ENCODE measurements at places on chromosomes 12 and 14.

DNA sequence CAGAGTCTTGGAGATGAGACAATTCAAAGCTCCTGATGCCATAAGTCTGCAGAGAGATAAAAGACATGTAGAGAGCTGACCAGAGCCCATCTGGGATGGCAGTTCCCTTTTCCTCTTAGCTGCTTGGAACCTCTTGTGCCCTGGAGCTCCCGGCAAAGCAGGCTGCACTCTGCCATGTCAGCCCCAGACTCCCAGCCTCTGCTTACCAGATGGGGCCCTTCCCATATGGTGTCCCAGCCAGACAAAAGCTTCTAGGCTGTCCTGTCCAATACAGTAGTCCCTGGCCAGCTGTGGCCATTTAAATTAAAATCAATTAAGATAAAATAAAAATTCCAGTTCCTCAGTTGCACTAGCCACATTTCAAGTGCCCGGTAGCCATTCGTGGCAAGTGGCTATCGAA, 303.9 kb downstream of the TTC6 start:
- DNase-seq: no peak

DNA sequence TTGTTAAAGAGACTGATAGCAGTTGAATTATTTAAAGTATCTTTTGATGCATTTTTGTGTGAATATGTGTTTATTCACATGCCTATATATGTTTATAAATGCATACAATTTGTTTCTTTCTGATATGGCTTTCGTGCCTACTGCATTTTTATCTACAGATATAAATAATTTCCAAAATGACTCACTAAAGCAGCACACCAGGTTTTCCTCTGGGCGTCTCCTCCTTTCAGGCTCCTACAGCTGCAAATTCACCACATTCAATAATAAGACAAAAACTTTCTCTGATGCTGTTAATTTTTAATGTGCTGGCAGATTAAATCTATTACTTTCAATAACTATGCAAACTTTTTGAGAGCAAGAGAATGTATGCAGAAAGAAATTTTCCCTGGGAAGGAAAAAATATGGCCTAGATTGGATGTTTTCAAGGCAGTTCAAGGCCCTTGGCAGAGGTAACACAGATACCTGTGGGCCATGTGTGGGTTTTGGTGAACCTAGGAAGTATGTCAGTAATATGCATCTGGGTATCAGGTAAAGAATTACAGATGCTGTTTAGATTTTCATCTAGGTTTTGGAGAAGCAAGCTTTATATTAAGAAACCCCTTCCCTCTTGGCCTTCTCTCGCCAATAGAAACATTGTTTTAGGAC, 381.8 kb downstream of the EGLN3 start:
- no peak for DNase-seq

GRCh38 chr12:77256956-77257355, 191.6 kb upstream of the E2F7 start:
- DNase-seq: no peak

DNA sequence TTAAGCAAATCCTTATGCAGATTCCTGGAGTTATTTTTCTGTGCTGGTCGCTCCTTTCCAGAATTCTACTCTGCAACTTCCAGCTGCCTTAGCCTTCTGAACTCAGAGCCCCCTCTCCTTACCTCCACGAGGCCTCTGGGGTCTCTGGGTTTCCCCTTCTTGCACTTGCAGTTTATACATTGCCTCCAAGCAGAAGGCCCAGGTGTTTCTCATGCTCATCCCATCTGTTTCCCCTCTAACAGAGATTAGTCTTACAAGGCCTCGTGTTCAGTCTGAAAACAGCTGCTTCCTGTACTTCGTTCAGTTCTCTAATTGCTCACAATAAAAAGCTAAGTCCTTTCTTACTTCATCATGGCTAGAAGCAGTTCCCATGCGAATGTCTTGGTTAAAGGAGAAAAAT, 134.4 kb upstream of the FGD4 start:
- no peak for DNase-seq

DNA sequence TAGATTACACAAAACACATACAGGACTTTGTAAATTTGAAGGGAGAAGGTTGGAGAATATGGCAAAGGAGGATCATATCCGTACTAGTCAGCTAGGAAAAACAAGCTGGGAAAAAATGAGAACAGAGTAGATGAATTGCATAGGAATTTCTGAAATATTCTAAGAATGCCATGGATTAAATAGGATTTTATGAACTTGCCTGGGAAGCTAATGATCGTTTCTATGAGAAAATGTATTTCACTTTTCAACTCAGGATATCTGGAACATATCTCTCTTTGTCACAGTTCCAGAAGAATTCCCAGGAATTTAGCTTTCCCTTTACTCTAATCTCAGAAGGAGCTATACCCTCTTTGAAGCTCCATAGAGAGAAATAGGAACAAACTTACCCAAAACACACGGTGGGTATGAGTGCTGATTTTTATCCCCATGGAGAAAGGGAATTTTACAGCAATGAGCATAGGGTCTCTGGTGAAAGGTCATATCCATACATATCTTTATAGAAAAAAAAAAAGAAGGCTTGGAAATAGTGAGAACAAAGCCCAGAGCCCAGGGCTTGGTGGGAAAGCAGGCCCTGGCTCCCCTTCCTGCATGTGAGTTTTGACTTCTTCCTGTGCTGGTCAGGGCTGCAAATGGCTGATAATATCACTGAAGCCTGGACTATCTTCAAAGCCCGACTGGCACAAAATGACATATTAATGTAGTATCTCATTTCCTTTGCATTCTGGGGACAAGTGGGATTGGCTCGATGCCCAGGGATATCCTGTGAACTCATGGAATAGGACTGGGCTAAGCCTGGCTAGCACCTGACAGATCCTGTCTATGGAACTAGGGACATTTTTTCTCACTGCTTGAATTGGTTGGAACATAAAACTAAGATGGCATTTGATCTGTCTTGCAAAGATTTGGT, 136.3 kb downstream of the AEBP2 start:
- no peak for DNase-seq

GRCh38 chr12:89523843-89524540, 604 bp downstream of the GALNT4 start:
- no peak for DNase-seq

DNA sequence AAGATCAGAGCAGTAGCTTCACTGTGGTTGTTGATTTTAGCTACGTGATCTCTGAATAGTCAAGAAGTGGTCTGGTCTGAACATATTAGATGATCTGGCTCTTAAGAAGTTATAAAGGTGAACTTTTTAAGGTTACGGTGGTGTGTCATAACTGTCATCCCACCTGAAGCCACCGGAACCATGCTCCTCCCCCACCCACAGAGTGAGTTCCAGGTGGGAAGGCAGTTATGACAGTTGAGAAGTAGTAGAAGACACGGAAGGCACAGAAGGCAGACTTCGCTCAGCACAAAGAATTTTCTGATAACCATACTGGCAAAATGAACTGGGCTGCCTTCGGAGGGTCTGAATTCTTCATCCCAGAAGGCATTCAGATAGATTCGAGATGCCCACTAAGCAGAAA, 90.0 kb upstream of the RIC8B start:
- no peak for DNase-seq

GRCh38 chr12:41950455-41950854, 194.2 kb downstream of the GXYLT1 start:
- DNase-seq: no peak

- no peak for DNase-seq
These were observed 1293.6 kb downstream of the AACS start for GRCh38 chr12:126358806-126359205.

- no peak for DNase-seq
These were observed 23.5 kb downstream of the FZD10 start for GRCh38 chr12:130185455-130186391.

DNA sequence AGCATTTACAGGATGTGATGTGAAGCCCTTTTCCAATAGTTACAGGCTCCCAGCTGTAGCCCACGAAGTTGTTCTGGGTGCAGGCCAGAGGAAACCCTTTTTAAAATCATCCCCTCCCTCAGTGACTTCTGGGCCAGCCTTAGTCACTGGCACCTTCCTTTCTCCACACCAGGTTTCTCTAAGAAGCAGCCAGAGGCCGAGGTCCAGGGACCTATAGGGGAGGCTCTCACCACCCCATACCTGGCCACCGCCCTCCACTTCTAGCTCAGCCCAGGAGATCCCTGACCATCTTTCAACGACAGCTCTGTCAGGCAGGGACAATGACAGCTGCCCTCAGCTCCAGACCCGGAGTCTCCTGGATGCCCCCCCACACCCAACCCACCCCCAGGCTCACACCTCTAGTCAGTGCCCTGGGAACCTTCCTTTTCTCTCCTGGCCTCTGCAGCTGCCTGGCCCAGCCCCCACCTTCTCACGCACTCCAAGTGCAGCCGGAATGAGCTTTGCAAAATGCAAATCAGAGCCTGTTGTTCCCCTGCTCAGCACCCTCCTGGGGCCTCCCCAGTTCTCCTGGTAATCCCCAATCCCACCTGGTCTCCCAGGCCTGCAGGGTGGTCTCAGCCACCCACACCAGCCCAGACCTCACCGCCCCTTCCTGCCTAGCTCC, 46.7 kb downstream of the TESC start:
- no peak for DNase-seq

- no peak for DNase-seq
These were observed 408.9 kb downstream of the NAV3 start for GRCh38 chr12:78239544-78239943.

- no peak for DNase-seq
These were observed 4.8 kb downstream of the TULP3 start for GRCh38 chr12:2895511-2895910.

DNA sequence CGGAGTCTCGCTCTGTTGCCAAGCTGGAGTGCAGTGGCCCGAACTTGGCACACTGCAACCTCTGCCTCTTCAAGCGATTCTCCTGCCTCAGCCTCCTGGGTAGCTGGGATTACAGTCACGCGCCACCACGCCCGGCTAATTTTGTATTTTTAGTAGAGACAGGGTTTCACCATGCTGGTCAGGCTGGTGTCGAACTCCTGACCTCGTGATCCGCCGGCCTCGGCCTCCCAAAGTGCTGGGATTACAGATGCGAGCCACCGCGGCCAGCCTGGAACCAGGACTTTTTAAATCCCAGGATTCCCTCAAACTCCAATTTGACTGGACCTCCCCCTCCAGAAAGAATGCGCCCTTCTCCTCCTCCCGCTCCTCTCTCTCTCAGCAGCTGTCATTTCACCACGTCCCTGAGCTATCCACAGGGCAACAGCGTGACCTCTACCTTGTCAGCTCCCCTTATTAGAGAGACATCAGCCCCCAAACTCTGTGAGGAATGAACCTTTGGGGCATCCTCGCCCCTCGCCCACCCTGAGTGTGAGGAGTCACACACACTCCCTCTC, 2.0 kb downstream of the ESYT1 start:
- DNase-seq: no peak

DNA sequence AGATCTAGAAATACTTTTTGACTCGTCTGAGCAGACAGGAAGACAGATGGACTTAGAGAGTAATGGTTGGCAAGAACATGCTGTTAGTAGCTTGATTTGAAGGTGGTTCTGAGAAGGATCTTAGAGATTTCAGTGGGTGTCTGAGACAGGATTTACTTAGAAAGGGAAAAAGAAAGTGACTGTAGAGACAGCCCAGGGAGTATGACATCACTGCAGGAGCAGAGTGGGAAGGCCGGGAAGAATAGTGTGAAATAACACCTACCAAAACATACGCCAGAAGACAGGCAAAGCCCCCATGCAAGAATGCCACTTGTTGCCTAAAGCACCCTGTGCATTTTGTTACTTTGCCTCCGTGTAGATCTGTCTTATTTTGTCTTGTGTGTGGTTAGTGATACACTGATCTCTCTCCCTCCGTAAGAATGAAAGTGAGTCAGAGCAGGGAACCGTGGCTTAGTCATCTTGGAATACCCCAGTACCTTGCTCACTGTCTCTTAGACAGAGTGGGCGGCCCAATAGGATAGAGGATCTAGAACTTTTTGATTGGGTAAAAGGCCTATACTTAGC, 161.3 kb upstream of the IFNG-AS1 start:
- DNase-seq: peak; percentile 7

GRCh38 chr12:5856692-5857091, 88.4 kb downstream of the ANO2 start:
- DNase-seq: no peak

GRCh38 chr14:102903248-102903888, 19.1 kb upstream of the AMN start:
- no peak for DNase-seq

DNA sequence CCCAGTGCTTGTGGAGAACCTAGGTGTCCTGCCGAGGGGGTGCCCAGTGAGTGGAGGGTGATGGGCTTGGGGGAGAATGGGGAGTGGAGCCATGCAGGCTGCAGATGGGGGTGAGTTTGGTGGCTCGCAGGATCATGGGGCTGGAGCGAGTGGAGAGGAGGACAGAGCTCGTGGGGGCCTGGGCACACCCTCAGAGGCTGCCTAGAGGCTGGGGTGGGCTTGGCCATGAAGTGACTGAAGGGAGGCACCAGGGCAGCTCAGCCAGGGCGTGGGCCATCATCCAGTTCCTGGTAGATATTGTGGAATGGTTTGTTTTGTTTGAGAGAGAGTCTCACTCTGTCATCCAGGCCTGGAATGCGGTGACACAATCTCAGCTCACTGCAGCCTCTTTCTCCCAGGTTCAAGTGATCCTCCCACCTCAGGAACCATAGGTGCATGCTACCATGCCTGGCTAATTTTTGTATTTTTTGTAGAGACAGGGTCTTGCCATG, 43.4 kb upstream of the AMN start:
- DNase-seq: no peak

GRCh38 chr12:55728186-55728938, 447 bp downstream of the CD63 start:
- no peak for DNase-seq

All from stimulated activated CD4-positive, alpha-beta T cell treated with anti-CD3 and anti-CD28 coated beads, TNF-alpha, amount 100 ng/mL, for 1 hour (primary cell).